ENCODE measurements at places on chromosomes 3 and 15.

- DNase-seq, result no peak
Measured at GRCh38 chr15:42890161-42890913, 30.2 kb downstream of the TTBK2 start.

- DNase-seq, result no peak
Measured at GRCh38 chr3:121975702-121976302, 46.2 kb downstream of the ILDR1 start.

- DNase-seq, result no peak
Measured at GRCh38 chr3:11206316-11206715, 52.0 kb downstream of the HRH1 start.

DNA sequence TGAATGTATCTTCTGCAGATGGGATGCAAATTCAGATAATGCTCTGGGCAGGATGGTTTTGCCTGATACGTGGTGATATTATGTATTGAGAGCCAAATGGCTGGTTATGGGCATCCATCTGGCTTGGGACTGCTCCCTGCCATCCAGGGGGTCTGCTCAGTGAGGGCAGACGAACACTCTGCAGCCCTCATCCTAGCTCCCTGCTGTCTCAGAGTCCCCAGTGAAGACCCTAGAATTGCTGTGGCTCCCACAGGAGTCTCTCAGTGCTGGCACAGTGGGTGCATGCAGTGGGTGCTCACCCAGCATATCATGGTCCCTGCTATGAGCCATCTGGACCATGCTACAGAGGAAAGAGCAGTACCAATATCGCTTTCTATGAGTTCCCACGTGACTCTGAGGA lies 10.3 kb downstream of the CX3CR1 start:
- DNase-seq, result no peak

- DNase-seq, result peak; percentile 37
Measured at GRCh38 chr15:90955624-90956273, 1.1 kb downstream of the RCCD1 start.

GRCh38 chr15:47470983-47471382 lies 246.3 kb upstream of the SEMA6D start:
- no peak for DNase-seq

DNA sequence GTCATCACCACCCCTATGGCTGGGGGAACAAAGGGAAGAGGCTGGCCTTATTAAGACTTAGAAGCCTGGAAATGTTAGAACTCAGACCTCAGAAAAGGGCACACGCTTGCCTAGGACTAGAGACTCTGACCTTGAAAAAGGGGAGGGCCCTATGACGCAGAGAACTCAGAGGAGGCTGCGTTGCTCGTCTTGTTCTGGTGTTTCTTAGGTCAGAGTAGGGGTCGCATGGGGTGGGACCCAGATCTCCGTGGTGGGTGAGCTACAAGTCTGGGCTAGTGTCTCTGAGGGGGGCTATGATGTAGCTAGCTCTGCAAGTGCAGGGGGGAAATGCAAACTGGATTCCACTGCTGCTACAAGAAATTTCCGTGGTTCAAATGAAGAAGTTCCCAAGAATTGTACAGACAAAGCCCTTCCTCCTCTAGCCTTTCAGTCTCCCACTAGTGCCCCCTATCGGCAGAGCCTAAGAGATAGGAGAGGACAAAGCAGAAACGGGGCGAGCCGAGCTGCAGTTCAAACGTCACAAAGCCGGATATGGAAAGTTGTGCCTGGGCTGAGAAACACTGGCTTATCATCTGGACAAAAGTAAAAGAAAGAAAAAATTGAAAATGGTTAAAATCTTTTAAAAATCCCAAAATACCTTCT lies 392.9 kb upstream of the ROBO2 start:
- DNase-seq, result no peak

DNA sequence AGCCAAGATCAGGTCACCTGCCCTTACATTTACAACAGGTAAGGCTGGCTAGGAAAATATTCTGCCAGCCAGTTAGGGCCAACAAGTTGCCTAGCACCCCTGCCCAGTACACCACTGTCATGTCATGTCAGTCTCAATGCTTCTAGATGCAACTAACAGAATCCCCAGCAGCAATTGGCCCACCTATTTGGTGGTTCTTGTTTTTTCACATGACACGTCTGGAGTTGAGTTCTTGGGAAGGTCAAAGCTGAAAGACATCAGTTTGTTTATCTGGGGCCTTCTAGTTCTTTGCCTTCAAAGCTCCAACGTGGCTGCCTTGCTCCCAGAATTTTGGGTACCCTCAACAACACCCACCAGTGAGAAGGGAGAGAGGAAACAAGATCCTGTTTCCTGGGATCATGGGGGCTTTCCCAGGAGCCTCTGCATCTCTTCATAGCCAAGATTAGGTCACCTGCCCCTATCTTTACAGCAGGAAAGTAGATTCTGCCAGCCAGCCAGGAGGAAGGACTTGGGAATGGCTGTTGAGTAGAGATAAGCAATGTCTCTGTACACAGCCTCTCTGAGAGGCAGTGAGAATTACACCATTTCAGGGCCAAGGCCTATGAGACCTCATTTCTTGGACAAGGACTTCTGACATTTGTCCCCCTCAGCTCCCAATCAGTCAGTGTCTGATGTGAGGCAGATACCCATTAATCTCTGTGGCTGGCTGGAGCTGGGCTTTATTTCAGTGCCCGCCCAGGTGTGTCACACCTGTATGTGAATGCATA lies 8.6 kb downstream of the GPX1 start:
- DNase-seq, result no peak

- peak; percentile 78 for DNase-seq
Measured at GRCh38 chr15:72472992-72473610, 1.0 kb upstream of the ARIH1 start.

GRCh38 chr3:159928666-159929065 lies 60.0 kb upstream of the IL12A start:
- no peak for DNase-seq

DNA sequence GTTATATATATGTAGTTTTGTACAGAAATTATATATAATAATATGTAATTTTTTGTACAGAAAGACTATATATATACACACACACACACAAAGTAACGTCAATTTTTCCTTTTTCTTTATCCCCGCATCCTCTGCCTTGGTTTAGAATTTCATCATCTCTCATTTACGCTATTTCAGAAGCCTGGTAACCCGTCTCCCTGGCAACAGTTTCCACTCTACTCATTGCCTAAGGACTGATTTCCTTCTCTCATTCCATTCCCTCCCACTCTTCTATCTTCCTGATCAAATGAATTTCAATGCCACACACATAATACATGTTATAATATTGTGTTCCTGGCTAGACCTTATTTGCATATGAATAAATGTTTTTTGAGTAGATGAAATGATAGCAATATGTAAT lies 47.8 kb upstream of the NDN start:
- DNase-seq, result peak; percentile 64

DNA sequence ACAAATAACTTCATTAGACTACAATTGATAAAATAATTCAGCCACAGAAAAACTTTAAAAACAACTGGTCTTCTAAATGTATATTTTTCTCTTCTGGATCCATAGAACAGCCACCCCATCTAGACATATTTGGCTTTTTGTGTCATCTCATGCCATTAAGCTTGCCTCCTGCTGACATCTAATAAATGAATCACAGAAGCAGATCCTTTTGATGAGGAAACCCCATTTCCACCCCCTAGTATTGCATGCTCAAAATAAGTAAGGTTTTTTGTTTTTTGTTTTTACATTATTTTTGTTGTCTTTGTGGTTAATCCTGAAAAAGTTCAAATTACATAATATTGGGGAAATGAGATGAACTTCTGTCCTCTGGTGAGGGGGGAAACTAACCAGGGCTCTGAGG lies 94.8 kb downstream of the DUT start:
- no peak for DNase-seq

DNA sequence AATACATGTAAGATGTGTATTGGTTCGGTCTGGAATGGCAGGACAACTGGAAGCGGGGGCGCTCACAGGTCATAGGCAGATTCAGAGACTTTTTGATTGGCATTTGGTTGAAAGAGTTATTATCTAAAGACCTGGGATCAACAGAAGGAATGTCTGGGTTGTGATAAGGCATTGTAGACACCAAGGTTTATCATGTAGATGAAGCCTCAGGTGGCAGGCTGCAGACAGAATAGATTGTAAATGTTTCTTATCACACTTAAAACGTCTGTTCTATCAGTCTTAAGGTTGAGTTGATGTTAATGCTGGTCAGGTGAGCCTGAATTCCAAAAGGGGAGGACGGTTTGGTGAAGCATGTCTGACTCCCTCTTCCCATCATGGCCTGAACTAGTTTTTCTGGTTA lies 295.9 kb upstream of the PROK2 start:
- no peak for DNase-seq

- no peak for DNase-seq
Measured at GRCh38 chr3:186940967-186941366, 10.6 kb downstream of the ST6GAL1 start.

GRCh38 chr3:11009898-11010297 lies 17.4 kb downstream of the SLC6A1 start:
- DNase-seq, result no peak

GRCh38 chr3:188185717-188186251 lies 31.8 kb downstream of the LPP start:
- DNase-seq, result peak; percentile 93

DNA sequence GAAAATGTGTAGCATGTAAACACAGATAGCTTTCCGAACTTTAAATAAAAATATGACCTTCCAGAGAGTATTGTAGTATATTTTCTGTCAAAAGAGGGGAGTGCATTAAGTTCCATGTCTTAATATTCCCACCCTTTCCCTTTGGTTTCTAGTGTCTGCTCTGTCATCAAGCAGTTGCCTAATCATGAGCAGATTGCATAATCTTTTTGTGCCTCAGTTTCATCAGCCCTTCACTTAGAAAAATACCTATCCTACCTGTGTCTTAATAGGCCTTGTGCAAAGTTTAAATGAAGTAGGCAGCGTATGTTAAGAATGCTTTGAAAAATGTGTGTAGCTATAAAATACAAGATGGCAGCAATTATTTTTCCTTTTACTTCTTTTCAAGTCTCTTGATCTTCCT lies 52.8 kb downstream of the CALML4 start:
- no peak for DNase-seq

DNA sequence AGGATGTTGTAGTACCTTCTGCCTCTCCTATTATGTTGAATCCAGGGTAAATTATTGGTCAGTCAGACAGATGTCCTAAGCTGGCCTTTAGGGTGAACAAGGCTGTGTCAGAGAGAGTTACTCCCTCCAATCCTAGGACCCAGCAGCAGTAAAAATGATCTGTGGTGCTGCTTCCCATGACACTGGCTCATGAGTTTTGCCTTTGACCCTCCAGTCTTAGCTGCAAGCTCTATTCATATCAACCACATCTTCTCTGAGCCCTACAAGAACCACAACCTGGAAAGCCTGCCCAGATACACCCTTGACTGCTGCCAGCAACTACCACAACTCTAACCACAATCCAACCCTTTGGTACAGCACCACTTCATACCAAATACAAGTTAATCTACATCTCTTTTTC lies 27.2 kb upstream of the PHLDB2 start:
- DNase-seq, result no peak

DNA sequence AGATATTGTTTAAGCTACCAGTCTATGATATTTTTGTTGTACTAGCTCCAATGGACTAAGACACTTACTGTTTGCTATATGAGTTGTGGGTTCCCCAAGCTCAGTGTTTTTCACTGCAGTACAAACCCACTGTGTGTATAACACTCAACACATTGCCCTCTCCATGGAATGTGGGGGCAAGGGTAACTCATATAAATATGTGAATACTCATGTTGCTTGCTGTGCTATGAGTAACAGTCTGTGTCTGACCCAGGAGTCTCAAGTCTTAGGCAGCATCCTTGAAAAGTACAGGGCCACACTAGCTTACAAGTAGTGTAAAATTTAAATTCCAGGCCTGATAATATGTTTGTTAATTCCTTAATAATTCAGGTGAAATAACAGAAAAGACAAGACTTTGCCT lies 22.5 kb upstream of the CNTN3 start:
- no peak for DNase-seq

Measured in NCI-H1417 (cell line).